ENCODE measurements at places on chromosomes 11 and 22.

GRCh38 chr22:43015677-43016042 lies 711 bp upstream of the PACSIN2 start:
- DNase-seq = no peak

DNA sequence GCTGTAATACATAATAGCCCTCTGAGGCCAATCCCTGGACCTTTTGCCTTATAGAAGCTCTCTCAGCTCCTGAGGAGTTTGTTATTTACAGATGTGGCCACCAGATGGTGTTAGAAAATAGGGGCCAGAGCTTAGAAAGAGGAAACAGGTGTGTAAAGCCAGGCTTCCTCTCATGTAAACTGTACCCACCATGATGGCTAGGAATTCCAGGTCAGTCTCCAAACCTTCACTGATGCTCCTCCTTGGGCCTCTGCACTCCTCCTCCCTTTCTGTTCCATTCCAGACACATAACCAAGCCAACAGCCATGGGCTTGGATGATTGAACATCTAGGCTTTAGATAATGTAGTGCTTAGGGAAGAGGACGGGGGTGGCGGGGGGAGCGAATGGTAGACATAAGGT lies 39.7 kb downstream of the USP35 start:
- DNase-seq = peak; percentile 70

DNA sequence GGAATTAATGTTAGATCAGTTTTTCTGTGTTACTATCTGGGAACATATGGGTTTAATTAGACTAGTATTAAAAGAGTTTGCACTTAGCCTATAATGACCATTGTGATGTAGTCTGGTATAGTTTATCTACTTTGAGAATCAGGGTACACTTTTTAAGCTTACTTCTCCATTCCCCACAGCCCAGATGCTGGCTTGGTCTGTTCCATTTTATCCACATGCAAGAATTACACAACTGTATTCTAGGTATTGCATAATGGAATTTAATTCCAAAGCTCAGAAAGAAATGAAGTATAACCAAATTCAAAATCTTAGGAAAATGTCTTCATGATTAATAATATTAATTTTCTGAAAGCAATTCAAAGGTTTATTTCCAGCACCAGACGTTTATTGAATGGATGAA lies 122.2 kb upstream of the PDGFD start:
- DNase-seq = no peak

GRCh38 chr11:57698843-57699365 lies 13.1 kb downstream of the MED19 start:
- DNase-seq = no peak

- DNase-seq = no peak
Observed at GRCh38 chr22:20463324-20464095, 25.9 kb upstream of the SCARF2 start.

GRCh38 chr11:62553839-62554361 lies 7.3 kb upstream of the AHNAK start:
- DNase-seq = no peak

- no peak for DNase-seq
Observed at GRCh38 chr11:118295815-118296454, 8.6 kb upstream of the CD3E start.

DNA sequence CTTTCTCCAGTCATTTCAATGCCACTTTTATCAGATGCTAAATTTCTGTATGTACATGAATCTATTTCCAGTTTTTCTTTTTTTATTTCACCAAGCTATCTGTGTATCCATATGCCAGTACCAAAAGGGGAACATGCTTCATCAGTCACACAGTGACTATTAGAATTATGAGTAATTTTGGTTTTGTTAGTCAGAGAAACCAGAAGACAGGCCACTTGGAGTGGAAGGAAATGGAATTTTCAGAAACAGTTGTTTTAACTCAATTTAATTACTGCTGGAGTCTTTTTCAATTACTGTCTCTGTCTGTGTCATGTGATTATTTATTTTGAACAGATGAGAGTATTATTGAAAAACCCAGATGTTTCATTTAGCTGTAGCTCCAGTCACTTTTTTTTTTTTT lies 84.6 kb upstream of the ANO3 start:
- DNase-seq = no peak

DNA sequence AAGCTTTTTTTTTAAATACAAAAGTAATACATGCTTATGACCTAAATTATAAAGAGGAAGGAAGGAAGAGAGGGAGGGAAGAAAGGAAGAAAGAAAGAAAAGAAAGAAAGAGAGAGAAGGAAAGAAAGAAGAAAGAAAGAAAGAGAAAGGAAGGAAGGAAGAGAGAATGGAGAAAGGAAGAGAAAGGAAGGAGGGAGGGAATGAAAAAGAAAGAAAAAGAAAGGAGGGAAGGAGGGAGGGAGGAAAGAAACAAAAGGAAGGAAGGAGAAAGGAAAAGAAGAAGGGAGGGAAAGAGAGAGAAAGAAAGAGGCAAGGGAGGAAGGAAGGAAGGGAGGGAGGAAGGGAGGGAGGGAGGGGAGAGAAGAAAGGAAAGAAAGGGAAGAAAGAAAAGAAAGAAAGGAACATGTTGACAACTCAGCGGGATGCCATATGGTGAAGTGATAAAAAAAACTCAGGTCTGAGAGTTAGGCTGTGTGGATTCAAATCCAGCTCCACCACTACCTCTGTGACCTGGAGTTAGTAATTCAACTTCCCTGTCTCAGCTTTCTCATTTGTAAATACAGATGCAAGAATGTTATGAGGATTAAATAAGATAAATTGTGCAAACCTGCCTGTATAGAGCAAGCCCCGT lies 9.6 kb upstream of the EED start:
- no peak for DNase-seq

DNA sequence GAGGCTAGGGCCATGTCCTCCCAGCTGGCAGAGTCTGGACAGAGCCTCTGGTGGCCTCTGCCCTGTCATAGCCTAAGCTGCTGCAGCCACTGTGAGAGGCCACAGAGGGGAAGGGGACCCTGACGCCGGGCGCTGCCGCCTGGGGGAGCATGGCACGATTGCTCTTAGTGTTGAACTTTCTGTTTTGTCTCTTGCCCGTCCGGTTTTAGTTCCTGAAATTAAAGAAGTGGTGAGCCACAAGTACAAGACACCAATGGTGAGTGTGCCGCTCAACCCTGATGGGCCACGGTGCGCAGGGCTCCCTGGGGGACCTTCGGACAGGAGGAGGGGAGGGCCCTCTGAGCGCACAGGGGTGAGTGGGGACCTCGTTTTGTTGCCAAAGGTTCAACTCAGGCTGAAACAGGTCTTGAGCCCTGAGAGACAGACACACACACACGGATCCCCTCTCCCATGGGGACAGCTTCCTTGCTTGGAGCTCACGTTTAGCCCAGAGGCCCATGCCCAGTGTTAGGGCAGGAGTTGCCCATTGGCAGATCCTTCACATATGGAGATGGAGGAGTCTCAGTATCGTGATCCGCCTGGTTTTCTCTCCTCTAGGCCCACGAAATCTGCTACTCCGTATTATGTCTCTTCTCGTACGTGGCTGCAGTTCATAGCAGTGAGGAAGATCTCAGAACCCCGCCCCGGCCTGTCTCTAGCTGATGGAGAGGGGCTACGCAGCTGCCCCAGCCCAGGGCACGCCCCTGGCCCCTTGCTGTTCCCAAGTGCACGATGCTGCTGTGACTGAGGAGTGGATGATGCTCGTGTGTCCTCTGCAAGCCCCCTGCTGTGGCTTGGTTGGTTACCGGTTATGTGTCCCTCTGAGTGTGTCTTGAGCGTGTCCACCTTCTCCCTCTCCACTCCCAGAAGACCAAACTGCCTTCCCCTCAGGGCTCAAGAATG lies 23.8 kb downstream of the MYBPC3 start:
- no peak for DNase-seq

- no peak for DNase-seq
Observed at GRCh38 chr11:42651621-42652020, 660.2 kb upstream of the API5 start.

DNA sequence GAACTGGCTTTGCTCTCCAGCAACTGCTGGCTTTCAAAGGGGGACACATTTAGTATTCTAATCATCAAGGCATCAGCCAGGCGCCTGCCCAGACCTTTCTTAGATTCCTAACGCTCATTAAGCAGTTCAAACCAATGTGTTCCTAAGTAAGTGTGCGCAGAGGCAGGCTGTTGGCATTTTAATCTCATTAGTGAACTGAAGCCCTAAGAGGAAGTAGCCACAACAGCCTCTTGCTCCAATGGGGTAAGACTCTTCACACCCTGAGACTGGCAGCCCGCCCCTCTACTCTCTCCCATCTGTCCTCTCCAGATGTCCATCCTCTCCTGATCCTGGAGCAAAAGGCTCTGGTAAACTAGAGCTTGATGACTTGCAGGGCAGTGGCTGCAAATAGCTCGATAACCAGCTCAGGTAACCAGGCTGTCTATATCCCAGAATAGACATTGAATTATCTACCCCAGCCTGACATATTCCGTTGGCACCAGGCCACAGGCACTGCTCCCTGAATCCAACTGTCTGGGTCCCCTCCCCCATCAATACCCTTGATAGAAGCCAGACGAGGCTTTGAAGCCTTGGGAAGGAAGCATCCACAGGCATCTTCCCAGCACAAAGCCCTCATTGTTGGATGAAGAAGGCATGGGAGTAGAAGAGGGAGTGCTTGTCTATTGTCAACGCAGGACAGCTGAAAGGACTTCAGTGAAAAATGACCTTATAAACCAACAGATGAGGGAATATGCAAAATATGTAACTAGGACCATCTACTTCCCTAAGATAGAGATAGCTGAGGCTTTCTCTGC lies 321.1 kb downstream of the TENM4 start:
- no peak for DNase-seq

GRCh38 chr11:128956401-128957201 lies 13.9 kb upstream of the TP53AIP1 start:
- no peak for DNase-seq

GRCh38 chr11:44260081-44260480 lies 49.9 kb downstream of the ALX4 start:
- no peak for DNase-seq

DNA sequence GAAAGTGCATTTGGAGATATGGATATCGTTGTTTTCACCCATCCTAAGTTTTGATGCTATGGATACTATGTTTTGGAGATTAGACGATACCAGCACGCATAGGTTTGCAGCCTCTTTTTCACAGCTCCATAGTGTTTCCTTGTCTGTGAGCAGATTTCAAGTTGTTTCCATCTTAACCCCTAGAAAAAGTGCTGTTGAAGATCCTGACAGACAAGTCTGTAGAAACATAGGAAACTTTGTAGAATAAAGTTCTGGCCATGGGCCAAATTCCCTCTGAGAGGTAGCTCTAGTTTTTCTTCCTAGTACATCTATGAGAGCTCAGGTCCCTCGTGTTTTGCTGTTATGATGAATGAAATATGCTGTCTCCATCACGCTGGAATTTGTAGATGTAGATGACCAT lies 32.4 kb downstream of the ST3GAL4 start:
- no peak for DNase-seq

DNA sequence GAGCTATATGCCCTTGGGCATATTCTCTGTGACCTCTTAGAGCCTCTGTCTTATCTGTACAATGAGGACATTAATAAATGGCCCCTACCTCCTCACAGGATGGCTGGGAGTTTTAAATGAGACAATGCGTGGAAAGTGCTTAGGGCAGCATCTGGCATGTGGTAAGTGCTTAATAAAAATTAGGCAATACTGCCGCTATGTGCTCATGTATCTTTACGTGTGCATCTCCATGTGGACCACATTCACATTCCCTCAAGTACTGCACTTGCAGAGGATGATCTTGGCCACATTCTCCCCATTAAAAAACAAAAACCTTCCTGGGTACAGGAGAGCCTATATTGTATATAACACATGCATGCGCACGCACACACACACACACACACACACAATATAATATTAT lies 19.1 kb upstream of the BSX start:
- no peak for DNase-seq

GRCh38 chr11:75797792-75798191 lies 17.2 kb upstream of the UVRAG start:
- no peak for DNase-seq

GRCh38 chr11:118791961-118792569 lies 1.1 kb upstream of the DDX6 start:
- no peak for DNase-seq

GRCh38 chr22:39254789-39255298 lies 10.1 kb upstream of the PDGFB start:
- no peak for DNase-seq

- DNase-seq = no peak
Observed at GRCh38 chr11:57251491-57252104, 14.5 kb upstream of the APLNR start.

DNA sequence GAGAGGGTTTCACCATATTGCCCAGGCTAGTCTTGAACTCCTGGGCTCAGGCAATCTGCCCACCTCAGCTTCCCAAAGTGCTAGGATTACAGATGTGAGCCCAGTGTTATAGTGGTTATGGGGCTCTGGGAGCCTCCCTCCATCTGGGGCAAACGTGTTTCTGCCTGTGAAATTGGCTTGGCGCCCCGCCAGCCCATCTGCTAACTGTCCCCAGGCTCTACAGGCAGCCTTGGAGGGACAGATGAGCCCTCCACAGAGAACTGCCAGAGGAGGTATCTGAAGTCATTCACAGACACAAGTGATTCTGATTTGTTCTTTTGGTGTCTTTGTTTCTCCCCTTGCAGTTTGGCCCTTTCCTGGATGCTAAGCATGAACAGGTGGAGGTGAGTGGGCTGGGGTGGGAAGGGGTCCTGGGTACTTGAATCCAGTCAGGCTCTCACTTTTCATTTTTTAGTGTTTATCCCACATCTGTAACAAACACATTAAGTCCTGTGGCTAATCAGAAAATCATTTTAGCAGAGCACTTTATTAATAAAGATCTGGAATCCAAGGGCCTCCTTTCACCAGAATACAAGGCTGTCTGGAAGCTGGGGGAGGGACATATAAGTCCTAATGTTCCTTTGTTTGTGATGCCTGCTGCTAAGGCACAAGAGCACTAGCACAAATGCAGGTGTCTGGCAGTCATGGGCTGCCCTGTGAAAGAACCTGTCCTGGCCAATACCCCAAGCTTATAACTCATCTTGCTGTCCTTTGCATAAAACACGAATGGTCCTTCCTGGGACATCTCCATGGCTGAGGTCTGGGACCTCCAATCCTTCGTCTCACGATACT lies 25.7 kb upstream of the CDC42EP2 start:
- DNase-seq = no peak

- DNase-seq = no peak
Observed at GRCh38 chr22:20582520-20583361, 75.3 kb downstream of the MED15 start.

GRCh38 chr11:128297805-128298204 lies 289.6 kb downstream of the ETS1 start:
- DNase-seq = no peak

DNA sequence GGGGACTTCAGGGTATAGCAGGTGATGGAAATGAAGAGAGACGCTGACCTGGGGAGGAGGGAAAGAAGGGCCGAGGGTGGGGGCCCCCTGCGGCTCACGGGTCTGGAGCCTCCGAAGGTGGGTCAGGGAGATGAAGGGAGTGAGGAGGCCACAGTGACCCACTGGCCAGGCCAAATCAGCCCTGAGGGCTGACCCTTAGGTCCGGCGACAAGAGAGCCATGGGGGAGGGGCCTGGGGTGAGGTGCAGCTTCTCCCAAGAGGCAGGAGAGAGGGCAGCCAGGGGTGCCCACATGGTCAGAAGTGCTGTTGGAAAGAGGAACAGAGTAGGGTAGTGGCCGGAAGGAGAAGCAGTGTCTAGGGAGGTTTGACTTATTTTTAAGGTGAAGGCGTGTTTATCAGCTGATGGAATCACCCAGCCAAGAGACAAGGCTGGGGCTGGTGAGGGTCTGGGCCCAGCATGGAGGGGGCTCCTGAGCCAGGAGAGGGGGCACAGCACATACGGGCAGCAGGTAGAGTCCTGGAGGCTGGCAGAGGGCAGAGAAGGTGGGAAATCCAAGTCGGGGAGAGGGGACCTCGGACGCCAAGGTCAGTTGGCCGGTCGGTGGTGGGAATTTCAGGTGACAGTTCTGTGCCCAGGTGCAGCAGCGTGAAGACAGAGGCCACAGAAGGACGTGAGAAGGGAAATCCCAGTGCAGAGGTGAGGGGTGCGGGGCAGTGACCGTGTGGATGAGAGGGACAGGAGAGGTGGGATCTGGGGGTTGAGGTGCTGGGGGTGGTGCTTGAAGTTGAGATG lies 49.0 kb downstream of the LINC01488 start:
- no peak for DNase-seq

Measured in thymus (tissue), 14 donors.